ENCODE measurements at places on chromosomes 4 and X.

GRCh38 chr4:69362351-69362750 lies 82.1 kb downstream of the UGT2B28 start:
- H3K27ac ChIP-seq: no peak overlapping the region
- no peak overlapping the region for H3K4me3 ChIP-seq
- no peaks in the 10 kb centered on the region for H3K27me3 ChIP-seq
- DNase-seq: no peak

- peaks cover 64% of the 10 kb centered on the region for H3K36me3 ChIP-seq
- no peak overlapping the region for H3K4me3 ChIP-seq
- no peak for DNase-seq
- no peak overlapping the region for H3K27ac ChIP-seq
- no peaks in the 10 kb centered on the region for H3K27me3 ChIP-seq
- H3K4me1 ChIP-seq: peaks cover 25% of the 10 kb centered on the region
Observed at GRCh38 chr4:87118826-87119225, 101.6 kb downstream of the KLHL8 start.

DNA sequence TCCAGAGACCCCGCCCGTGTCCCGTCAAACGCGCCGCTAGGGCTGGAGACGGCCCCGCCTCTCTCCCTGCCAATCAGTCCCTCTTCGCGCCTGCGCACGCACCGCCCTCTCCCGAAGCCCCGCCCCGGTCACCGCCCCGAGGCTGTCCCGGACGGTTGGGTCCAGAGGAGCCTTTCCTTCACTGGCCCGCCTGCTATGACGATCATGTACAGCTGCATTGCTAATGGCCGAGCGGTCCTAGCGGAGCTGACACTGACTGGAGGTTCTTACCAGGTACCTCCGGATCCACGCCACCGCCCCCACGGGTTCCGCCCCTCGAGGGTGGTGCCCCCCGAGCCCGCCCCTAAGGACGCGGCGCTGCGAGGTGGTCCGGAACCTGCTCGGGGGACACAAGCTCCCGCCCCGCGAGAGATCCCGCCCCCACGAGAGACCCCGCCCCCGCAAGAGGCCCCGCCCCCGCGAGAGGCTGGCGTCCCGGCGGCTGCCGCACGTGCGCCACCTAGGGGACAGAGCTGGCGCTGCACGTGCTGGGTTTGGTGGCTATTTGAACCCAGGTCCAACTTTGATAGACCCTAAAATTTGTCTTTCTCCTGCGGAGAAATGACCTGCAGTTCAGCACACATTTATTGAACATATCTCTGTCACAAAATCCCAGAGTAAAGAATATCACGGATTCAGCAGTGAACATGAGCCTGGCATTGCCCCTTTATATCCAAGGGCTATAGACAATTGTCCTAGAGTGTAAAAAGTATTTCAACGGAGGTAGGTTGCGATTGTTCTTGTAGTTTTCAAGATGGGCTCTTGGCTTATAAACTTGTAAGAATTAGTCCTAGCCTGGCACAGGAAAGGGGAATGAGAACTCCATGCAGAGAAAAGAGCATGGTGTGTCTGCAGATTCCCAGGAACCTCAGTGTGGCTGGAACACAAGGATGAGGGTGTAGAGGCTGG lies 88.7 kb downstream of the HNRNPD start:
- peak overlapping the region; percentile 69 for H3K27ac ChIP-seq
- DNase-seq: peak; percentile 100
- no peaks in the 10 kb centered on the region for H3K27me3 ChIP-seq
- no peaks in the 10 kb centered on the region for H3K36me3 ChIP-seq

DNA sequence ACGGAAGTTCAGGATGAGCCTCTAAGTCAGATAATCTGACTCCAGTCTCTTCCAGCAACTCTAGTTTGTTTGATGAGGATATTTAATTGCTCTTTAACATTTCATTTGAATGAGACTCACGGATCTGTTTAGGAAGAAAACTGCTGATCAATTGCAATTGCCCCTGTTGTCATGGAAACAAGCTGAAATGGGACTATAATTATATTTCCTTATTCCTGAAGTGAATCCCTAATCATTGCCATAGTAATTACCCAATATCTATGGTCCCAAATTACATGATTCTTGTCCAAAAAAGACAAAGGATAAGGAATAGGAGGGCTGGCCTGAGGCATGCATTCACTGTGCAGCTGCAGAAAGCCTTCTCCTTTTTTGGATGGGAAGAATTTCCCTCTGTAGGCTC lies 105.3 kb downstream of the AASDH start:
- no peak for DNase-seq
- H3K27me3 ChIP-seq: no peaks in the 10 kb centered on the region
- no peak overlapping the region for H3K4me3 ChIP-seq

GRCh38 chr4:120886191-120886590 lies 36.3 kb downstream of the PRDM5 start:
- H3K4me3 ChIP-seq: no peak overlapping the region
- no peaks in the 10 kb centered on the region for H3K36me3 ChIP-seq
- no peak for DNase-seq
- H3K27me3 ChIP-seq: no peaks in the 10 kb centered on the region

- no peak overlapping the region for H3K4me3 ChIP-seq
- no peak overlapping the region for H3K27ac ChIP-seq
- no peaks in the 10 kb centered on the region for H3K4me1 ChIP-seq
- DNase-seq: no peak
Observed at GRCh38 chr4:173827707-173828106, 297.7 kb upstream of the HAND2 start.

GRCh38 chrX:123878252-123878721 lies 18.4 kb downstream of the XIAP start:
- no peak for DNase-seq
- H3K4me3 ChIP-seq: no peak overlapping the region
- H3K4me1 ChIP-seq: peaks cover 3% of the 10 kb centered on the region
- no peak overlapping the region for H3K27ac ChIP-seq
- H3K27me3 ChIP-seq: no peaks in the 10 kb centered on the region

- H3K36me3 ChIP-seq: no peaks in the 10 kb centered on the region
- H3K27ac ChIP-seq: no peak overlapping the region
- no peak for DNase-seq
- peaks cover 17% of the 10 kb centered on the region for H3K27me3 ChIP-seq
- no peak overlapping the region for H3K4me3 ChIP-seq
Observed at GRCh38 chr4:7529368-7530080, 94.8 kb upstream of the PSAPL1 start.

GRCh38 chr4:156420623-156421022 lies 467.0 kb upstream of the CTSO start:
- H3K4me3 ChIP-seq: no peak overlapping the region
- no peaks in the 10 kb centered on the region for H3K4me1 ChIP-seq
- H3K27ac ChIP-seq: no peak overlapping the region

GRCh38 chr4:96755569-96756484 lies 915.9 kb downstream of the PDHA2 start:
- H3K36me3 ChIP-seq: no peaks in the 10 kb centered on the region
- no peak overlapping the region for H3K27ac ChIP-seq
- no peaks in the 10 kb centered on the region for H3K27me3 ChIP-seq
- H3K4me3 ChIP-seq: no peak overlapping the region

DNA sequence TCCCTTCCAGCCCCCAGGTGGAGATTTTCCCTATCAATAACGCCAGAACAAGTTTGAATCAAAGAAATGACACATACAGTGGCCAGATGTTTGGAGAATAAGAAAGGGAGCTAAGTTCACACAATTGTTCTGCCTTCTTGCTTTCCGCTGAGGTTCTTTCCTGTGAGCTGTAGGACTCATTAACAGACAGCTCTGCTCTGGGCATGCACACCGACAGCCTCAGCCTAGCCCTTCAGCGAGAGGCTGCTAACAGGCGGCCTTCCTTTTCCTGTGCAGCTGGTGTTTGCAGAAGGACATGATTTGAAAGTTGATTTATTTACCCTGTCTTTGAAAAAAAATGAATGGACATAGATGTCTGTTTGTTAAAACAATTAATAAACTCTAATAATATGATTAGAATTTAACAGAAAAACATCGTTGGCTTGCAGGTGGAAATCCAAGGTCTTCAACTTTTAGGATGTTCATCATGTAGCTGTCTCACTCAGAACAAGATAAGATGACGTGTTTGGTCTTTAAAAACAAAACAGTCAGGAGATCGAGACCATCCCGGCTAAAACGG lies 183.3 kb downstream of the KDR start:
- no peak overlapping the region for H3K27ac ChIP-seq
- no peaks in the 10 kb centered on the region for H3K36me3 ChIP-seq

GRCh38 chr4:41346306-41347061 lies 89.8 kb downstream of the UCHL1 start:
- no peaks in the 10 kb centered on the region for H3K4me1 ChIP-seq
- H3K27ac ChIP-seq: no peak overlapping the region
- no peaks in the 10 kb centered on the region for H3K36me3 ChIP-seq
- H3K4me3 ChIP-seq: no peak overlapping the region
- DNase-seq: no peak
- no peaks in the 10 kb centered on the region for H3K27me3 ChIP-seq

DNA sequence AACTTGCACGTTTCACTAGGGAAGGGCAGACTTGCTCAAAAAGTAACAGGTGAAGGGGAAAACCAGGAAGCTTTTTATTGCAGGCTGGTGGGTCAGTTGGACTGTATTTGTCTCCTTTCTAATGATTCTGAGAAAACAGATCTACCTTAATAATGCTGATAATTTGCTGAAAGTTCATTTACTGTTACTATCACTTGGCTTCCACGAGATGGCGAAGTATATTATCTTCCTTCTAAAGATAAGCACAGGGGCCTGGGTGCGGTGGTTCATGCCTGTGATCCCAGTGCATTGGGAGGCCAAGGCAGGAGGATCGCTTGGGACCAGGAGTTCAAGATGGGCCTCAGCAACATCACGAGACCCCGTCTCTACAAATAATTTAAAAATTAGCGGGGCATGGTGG lies 16.4 kb downstream of the CCKAR start:
- no peaks in the 10 kb centered on the region for H3K36me3 ChIP-seq
- no peaks in the 10 kb centered on the region for H3K4me1 ChIP-seq
- H3K4me3 ChIP-seq: no peak overlapping the region
- no peak overlapping the region for H3K27ac ChIP-seq

GRCh38 chr4:115113506-115114106 lies at the start of gene NDST4:
NDST4 (minus strand) TSS chr4:115113620; CDS start chr4:115077036, 36,584 bp downstream.
- DNase-seq: no peak
- H3K27ac ChIP-seq: no peak within 1 kb of the TSS
- no peaks in the 10 kb centered on the region for H3K4me1 ChIP-seq
- H3K4me3 ChIP-seq: no peak within 1 kb of the TSS
- no peaks in the 10 kb centered on the region for H3K27me3 ChIP-seq

GRCh38 chr4:83074086-83074704 lies 39.2 kb downstream of the COPS4 start:
- DNase-seq: no peak
- H3K36me3 ChIP-seq: peaks cover 59% of the 10 kb centered on the region
- H3K4me3 ChIP-seq: no peak overlapping the region
- H3K27me3 ChIP-seq: no peaks in the 10 kb centered on the region
- no peak overlapping the region for H3K27ac ChIP-seq

DNA sequence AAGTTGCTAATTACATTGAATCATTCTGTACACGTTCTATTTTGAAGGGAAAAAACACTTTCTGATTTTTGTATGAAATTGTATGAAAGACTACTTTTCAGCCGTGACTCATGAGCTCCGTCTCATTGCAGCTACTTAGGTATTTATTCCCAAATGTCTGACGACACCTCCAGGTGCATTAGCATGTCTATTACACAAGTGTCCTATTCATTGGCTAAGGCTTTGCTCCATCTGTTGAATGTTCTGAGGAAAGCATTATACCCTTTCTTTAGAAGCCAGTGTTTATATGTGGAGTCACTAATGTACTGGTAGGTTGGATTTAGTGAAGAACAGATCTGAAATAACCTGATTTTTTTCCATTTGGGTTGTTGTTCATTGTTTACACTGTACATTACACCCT lies 51.8 kb downstream of the MAP7D3 start:
- no peak overlapping the region for H3K27ac ChIP-seq
- peaks cover 16% of the 10 kb centered on the region for H3K4me1 ChIP-seq
- no peak overlapping the region for H3K4me3 ChIP-seq
- no peaks in the 10 kb centered on the region for H3K27me3 ChIP-seq

GRCh38 chr4:140094438-140095420 lies 59.3 kb downstream of the MAML3 start:
- H3K4me3 ChIP-seq: peak overlapping the region; percentile 14
- H3K27me3 ChIP-seq: no peaks in the 10 kb centered on the region
- H3K27ac ChIP-seq: peak overlapping the region; percentile 45
- no peaks in the 10 kb centered on the region for H3K36me3 ChIP-seq

DNA sequence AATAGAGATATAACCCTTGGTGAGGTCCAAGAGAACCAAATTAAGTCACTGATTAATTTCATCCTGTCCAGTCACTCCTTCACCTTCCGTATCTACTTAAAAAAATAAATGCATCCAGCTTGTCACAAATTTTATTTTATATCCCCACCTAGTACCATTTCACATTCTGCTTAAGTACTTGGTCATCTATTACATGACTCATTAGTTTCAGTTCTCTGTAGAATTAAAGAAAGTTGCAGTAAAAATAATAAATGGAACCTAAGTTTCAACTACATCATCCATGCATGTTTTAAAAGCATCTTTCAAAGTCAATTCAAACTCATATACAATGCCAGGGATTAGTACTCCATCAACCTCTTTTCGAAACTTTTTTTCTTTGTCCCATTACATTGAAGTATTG lies 130.2 kb downstream of the SH2D1A start:
- no peak overlapping the region for H3K27ac ChIP-seq
- no peak for DNase-seq
- H3K4me3 ChIP-seq: no peak overlapping the region
- H3K4me1 ChIP-seq: no peaks in the 10 kb centered on the region

- no peaks in the 10 kb centered on the region for H3K4me1 ChIP-seq
- no peak for DNase-seq
- H3K27me3 ChIP-seq: no peaks in the 10 kb centered on the region
- no peaks in the 10 kb centered on the region for H3K36me3 ChIP-seq
- H3K4me3 ChIP-seq: no peak overlapping the region
Observed at GRCh38 chr4:65845199-65845773, 175.0 kb upstream of the EPHA5 start.

DNA sequence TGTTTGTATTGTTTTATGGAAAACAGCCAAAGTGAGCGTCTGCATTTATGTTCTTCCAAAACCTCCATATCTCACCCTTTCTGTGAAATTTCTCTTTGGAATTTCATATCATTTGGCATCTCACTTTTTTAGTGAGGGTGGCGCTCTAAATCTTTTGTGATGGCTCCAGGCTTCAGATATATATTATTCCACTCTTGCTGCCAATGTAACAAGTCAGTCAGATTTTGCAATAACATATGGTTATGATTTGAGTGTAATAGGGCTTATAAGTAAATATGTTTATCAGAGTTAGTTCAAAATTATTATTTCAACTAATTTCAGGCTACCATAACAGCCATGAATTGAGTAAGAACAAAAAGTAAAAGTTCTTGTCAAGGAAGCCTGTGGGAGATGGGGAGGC lies 314.7 kb downstream of the PDGFC start:
- no peak for DNase-seq
- H3K27ac ChIP-seq: no peak overlapping the region
- no peaks in the 10 kb centered on the region for H3K4me1 ChIP-seq
- H3K27me3 ChIP-seq: no peaks in the 10 kb centered on the region
- no peak overlapping the region for H3K4me3 ChIP-seq

- H3K4me3 ChIP-seq: no peak overlapping the region
- no peaks in the 10 kb centered on the region for H3K36me3 ChIP-seq
- H3K27ac ChIP-seq: no peak overlapping the region
- no peak for DNase-seq
Observed at GRCh38 chr4:159242427-159242826, 139.5 kb downstream of the RAPGEF2 start.

GRCh38 chr4:3041192-3042142 lies 32.9 kb downstream of the HTT-AS start:
- H3K27ac ChIP-seq: peak overlapping the region; percentile 91
- H3K36me3 ChIP-seq: no peaks in the 10 kb centered on the region
- no peaks in the 10 kb centered on the region for H3K27me3 ChIP-seq
- peaks cover 32% of the 10 kb centered on the region for H3K4me1 ChIP-seq
- DNase-seq: peak; percentile 86

GRCh38 chr4:41935652-41936021 lies 408 bp downstream of the TMEM33 start:
- peaks cover 29% of the 10 kb centered on the region for H3K4me1 ChIP-seq
- H3K4me3 ChIP-seq: peak overlapping the region; percentile 96
- peaks cover 22% of the 10 kb centered on the region for H3K36me3 ChIP-seq
- peak overlapping the region; percentile 90 for H3K27ac ChIP-seq
- DNase-seq: no peak
- H3K27me3 ChIP-seq: no peaks in the 10 kb centered on the region
